ENCODE measurements at places on chromosomes 4 and X.

GRCh38 chrX:103488332-103488731 lies 31.0 kb downstream of the RAB40A start:
- peak; percentile 22 for DNase-seq

- peak; percentile 74 for DNase-seq
Measured at GRCh38 chrX:100615005-100615404, 21.6 kb downstream of the TSPAN6 start.

GRCh38 chr4:20127626-20128025 lies 124.1 kb upstream of the SLIT2 start:
- no peak for DNase-seq

- DNase-seq: no peak
Measured at GRCh38 chrX:130212371-130212770, 40.6 kb downstream of the RAB33A start.

DNA sequence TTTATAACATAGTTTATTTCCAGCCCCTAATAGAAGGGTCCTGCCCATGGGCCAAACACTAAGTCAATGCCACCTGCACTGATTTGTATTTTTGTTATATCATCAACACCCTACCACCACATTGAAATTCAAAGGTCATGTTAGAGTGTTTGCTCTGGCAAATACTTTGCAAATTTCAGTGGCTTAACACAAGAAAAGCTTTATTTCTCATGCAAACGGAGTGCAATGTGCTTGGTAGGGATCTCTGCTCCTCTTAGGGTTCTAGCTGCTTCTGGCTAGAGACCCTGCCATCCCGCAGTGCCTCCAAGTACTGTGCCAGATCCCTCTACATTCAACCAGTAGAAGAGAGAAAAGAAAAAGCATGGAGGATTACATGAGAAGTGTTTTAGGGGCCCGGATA lies 230.8 kb upstream of the TET2 start:
- no peak for DNase-seq

GRCh38 chr4:118351851-118352827 lies 664 bp downstream of the PRSS12 start:
- peak; percentile 16 for DNase-seq
